ENCODE measurements at places on chromosomes 2 and 18. TPM values are rescaled to one million over a fixed set of nuclear protein-coding genes. Genes with fewer than 3 reads are reported as not detected.
A peak's percentile ranks its signal among the peaks of the same experiment; 100 is the strongest.

DNA sequence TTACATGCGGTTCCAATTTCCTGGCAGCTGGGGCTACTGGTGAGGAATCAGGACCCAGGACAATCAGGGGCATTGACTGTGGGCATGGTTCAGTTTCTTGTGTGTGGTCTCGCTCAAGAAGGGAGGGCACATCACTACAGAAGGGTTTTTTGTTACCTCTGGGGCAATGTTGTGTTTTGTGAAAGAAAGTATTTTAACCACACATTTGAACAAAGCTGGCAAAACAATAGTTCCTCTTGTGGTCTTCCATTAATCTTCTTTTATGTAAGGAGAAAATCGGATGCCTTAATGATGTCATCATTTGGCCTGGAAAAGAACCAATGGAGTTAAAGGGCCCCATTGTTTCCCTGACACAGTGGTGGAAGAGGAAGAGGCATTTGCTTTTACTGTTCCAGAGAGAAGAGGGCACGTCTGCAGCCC lies 197.4 kb downstream of the SH3BP4 start:
- ATAC-seq: no peak

- ATAC-seq: peak; percentile 35
Measured at GRCh38 chr2:3633982-3634595, 23.9 kb upstream of the ALLC start.

- no peak for ATAC-seq
Measured at GRCh38 chr2:218319813-218320365, 27.6 kb upstream of the TMBIM1 start.

DNA sequence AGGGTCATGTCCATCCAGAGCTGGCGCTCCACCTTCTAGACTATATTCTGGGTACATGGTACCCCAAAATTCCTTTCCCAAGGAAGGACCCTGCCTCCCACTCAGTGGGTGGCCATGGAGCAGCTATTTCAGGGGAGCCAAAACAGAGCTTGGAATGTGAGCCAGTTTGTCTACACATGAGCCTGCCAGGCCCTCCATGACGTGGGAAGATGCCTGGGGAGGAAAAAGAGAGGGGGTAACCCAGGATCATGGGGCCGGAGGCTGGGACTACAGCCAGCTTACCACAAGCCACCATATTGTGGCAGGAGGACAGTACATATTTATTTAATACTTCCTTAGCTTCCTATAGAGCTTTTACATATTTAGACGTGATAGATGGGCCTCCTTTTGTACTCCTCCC lies 414.7 kb upstream of the TNP1 start:
- no peak for ATAC-seq

DNA sequence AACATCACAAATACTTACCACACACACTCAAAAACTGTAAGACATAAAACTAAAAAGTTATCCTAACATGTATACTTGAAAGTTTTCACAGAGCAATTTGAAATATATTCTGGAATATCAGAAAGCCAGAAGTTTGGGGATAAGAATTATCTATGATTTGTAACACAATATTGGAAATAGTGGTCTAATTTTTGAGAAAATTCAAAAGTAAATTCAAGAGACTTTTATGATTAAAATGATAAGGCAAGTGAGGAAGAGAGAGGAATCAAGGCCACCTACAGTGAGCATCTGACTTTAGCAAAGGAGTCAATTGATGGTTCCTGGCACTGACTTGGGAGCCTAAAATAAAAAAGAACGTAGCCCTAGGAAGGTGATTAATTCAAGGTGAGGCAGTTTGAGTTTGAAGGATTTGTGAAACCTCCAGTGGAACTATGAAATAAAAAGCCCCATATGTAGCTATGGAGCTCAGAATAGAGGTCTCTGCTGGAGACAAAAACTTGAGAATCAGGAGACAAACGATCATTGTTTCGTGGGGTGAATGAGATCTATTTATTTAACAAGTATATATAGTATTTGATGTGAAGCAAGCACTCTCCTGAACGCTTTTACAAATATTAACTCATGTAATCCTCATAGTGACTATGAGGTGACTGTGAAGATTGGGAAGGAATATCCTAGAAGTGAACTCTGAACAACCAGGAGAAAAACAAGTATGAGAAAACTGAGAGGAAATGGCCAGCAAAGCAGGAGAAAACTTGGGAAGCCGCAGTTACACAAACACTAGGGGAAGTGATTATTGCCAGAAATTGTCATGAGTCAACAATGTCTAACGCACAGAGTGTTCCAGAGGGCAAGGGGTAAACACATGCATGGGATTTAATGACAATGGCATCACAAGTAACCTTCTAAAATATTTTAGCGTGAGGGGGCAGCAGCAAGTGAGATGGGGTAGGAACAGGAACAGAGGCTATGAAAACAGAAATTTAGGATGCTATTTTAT lies 12.8 kb downstream of the TFPI start:
- ATAC-seq: peak; percentile 37

DNA sequence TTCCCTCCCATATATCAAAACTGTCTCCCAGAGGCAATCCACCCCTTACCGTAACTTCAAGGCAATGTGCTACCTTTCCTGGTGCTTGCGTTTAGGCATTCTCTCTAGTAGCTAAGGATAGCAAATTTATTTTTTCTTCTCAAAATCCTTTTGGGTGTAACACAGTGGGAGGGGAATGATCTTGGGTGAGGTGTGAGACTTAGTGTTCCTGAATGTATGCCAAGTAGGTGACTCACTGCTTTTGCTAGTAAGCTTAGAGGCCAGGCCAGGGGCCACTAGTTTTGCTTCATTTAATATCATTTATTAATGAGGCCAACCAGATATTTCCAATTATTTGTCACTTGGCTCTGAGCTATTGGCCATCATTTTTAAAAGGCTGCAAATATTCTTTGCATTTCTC lies 135.5 kb downstream of the NAPG start:
- ATAC-seq: no peak

- no peak for ATAC-seq
Measured at GRCh38 chr2:225112362-225113126, 70.3 kb upstream of the DOCK10 start.

- no peak for ATAC-seq
Measured at GRCh38 chr2:115782286-115782685, 1339.8 kb downstream of the DPP10 start.

DNA sequence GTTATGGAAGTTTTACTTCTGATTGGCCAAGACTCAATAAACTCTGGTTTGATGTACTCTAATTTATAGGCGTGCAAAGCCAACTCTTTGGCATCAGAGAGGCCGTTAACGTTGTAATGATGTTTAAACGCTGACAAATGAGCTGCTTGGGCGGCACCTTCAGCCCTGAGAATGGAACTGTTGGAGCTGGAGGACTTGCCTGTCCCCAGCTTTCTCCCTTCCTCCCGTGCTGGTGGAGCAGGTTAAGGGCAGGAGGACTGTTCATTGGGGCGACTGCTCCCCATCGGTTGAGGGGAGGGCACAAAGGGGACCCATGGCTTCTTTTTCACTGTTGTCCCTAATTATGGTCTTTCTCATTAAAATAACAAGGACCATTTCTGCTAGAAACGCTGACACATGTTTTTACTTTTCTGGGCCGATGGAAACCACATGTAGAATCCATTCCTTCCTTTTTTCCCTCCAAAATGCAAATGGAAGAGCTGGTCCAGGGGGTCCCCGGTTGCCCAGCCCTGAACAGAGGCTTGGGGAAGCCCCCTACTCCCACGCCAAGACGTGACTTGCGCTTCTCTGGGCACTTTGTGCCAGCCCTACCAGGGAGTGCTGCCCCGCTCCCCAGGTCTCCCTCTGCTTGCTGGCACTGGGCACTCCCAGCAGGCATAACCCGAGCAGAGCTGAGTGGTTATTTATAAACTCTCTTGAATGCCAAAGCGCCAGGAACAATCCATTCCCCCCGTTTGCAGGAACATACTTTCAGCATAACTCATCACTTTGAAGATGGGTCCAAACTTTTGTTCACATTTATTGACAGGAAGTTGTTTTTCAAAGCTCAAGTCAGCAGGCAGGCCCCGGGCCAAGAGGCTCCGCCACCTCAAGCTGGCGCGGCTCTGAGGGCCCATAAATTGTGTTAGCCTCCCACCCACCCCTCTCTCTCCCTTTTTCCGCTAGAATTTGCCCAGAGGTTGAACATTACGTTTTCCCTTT lies 170.1 kb downstream of the ASB1 start:
- ATAC-seq: peak; percentile 71

GRCh38 chr2:46878886-46879285 lies 36.7 kb downstream of the MCFD2 start:
- peak; percentile 6 for ATAC-seq

DNA sequence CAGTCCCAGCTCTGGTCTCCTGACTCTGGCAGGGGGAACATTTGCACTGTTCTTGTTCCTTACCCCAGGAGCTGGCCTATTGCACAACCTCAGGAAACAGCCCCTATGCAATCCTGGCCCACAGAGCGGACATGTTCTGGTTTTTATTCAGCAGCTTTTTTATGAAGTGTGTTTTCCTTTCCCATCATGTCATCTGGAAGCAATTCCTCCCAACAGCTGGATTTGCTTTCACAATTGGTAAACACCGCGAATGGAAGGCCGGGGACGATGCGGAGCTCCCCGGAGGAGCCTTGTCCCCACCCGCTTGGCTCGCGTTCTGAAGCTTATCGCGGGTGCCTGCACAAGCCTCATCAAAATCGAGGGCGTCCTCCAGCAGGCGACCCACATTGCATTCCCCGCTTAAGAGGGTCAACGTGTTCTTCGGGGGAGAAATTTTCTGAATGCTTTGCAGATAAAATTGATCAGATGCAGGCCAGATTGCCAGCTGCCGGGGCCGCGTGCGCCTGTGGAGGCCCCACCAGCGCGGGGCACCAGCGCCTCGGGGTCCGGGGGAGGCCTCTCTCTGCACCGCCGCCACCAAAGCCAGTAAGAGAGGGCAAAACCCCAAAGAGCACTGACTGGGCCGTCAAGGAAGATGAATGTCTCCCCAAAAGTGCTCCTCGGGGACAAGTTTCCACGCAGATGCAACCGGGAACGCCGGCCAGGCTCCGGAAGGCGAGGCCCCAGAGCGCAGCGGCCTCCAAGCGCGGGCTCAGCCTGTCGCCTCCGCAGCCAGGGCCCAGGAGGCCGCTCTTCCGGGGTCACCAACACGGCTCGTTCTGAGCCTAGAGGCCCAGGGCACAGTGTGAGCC lies 60.3 kb upstream of the SP3 start:
- peak; percentile 37 for ATAC-seq

DNA sequence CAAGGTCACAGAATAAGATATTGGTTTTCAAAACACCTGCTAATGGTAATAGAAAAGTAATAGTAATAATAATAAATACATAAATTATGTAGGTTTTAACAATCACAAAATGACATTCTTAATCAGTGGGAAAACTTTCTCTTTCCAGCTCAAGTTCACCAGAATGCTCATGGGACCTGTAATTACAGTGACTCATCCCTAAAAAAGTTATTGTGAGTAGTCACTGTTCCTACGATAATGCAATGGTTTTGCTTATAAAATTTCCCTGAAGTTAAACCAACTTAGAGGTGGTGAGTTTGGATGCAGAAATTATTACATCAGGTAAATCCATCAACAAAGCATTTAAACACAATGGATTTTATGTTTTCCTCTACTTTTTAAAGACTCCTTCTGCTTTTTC lies 502.3 kb downstream of the PID1 start:
- no peak for ATAC-seq

- ATAC-seq: no peak
Measured at GRCh38 chr2:170766693-170767092, 3.5 kb upstream of the ERICH2 start.

DNA sequence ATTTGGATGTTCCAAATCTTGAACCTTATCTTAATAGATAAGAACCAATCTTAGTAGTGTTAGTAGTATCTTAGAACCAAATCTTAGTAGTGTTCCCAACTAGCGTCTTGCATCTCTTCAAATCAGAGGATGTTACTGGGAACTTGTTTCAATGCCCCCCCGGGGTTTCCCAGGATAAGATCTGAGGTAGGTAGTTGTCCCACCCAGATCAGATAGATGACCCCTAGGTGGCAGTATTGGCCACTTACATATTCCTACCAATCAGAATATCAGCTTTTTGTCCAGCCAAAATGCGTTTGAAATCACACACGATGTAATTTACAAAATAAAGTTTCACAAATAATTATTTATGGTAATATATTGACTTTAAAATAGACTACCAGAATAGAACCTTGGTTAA lies 314.8 kb downstream of the MBD2 start:
- no peak for ATAC-seq

- ATAC-seq: no peak
Measured at GRCh38 chr2:27709326-27709725, 45.6 kb downstream of the SLC4A1AP start.

GRCh38 chr18:59575995-59576394 lies 121.2 kb downstream of the CCBE1 start:
- no peak for ATAC-seq

- no peak for ATAC-seq
Measured at GRCh38 chr2:26883956-26884355, 36.0 kb downstream of the DPYSL5 start.

DNA sequence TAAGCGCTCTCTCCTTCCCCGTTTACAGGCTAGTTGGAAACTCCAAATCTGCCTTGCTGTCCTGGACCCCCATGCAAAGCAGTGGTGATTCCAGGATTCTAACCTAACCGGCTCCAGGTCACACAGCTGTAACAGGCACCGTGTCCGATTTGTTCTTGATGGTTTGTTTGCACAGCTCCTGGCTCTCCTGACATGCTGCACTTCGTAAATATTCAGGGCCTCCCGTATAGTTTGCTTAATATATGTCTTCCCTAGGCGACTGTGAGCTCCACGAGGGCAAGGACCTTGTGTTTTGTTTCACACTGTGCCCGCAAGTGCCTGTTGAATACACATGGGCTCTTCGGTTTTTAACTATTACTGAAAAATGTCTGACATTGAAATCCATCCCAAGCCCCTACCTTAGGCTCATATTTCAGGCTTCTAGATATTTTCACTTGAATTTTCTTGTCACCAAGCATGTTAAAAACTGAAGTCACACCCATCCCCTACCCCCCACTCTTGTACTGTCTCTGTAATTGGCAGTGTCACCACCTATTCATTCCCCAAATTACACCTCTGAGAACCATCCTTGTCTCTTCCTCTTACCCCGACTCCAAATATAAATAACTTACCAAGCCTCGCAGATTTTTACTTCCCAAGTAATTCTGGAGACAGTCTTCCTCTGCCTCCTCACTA lies 1.0 kb upstream of the PUM2 start:
- peak; percentile 1 for ATAC-seq

The STARD6 gene
- 0.43 TPM for total RNA-seq

The LRATD1 gene
- total RNA-seq: 16.1 TPM

The PDIA6 gene
- 290 TPM for total RNA-seq

The CDKL4 gene
- total RNA-seq: 1.6 TPM

The GNAL gene
- 17.3 TPM for total RNA-seq

The ME2 gene
- total RNA-seq: 37.8 TPM

The PAX8 gene
- total RNA-seq: 10.1 TPM

The EVX2 gene
- total RNA-seq: not detected

The PLGLB2 gene
- total RNA-seq: 2.5 TPM

The ANKRD36C gene
- 13.1 TPM for total RNA-seq

The MYCN gene
- not detected for total RNA-seq

The DES gene
- total RNA-seq: 0.83 TPM
